ENCODE measurements at places on chromosomes 6 and 20. TPM values are rescaled to one million over a fixed set of nuclear protein-coding genes. Genes with fewer than 3 reads are reported as not detected.

Gene EPB41L2
- 32.3 TPM for total RNA-seq

Gene SLC35B2
- 33.1 TPM for total RNA-seq

Gene POPDC3
- total RNA-seq: not detected

Gene WFDC10B
- not detected for total RNA-seq

Gene FAM8A1
- total RNA-seq: 59.7 TPM

Gene QRSL1
- total RNA-seq: 19.7 TPM

Gene ERVFRD-1
- total RNA-seq: not detected

Gene MEI4
- 0.47 TPM for total RNA-seq

Gene CTCFL
- not detected for total RNA-seq

Gene FAXC
- 49.3 TPM for total RNA-seq

Gene CST1
- not detected for total RNA-seq

Gene PACRG
- 6.7 TPM for total RNA-seq

Gene FAM209B
- total RNA-seq: not detected

Gene SMPDL3A
- 20.4 TPM for total RNA-seq

Gene DYNLT2
- 2.8 TPM for total RNA-seq

Gene RSPH9
- total RNA-seq: 6.2 TPM

Gene CST7
- 0.31 TPM for total RNA-seq

Gene C6orf163
- total RNA-seq: 8.3 TPM

Gene SAMD3
- 15.6 TPM for total RNA-seq

Gene BPIFA1
- not detected for total RNA-seq

Gene PDE10A
- 62.7 TPM for total RNA-seq

Gene CRISP3
- 0.16 TPM for total RNA-seq

Gene RAMACL
- 1.2 TPM for total RNA-seq

Gene ANKEF1
- total RNA-seq: 2.7 TPM

Gene CCNC
- total RNA-seq: 111 TPM

Gene CPXM1
- 7.8 TPM for total RNA-seq

Gene GABRR2
- total RNA-seq: 0.16 TPM

Gene ARFGEF2
- total RNA-seq: 27.5 TPM

Gene TREM1
- total RNA-seq: not detected

Gene ESR1
- total RNA-seq: 0.16 TPM

Gene ARMH2
- not detected for total RNA-seq

Gene VGLL2
- total RNA-seq: not detected

Gene RHAG
- not detected for total RNA-seq

Gene GPX5
- not detected for total RNA-seq

All from occipital lobe (tissue), 3 donors.